Cardiac muscle cell (in vitro differentiated cells and primary cell): ENCODE measurements at places on chromosomes 3 and 15. TPM values are rescaled to one million over a fixed set of nuclear protein-coding genes. Genes with fewer than 3 reads are reported as not detected.

RTP1 gene
- not detected in 2 replicates for polyA plus RNA-seq

KCNH8 gene
- 0.19 TPM in 1 of 2 replicates, not detected in the other for polyA plus RNA-seq

DNA sequence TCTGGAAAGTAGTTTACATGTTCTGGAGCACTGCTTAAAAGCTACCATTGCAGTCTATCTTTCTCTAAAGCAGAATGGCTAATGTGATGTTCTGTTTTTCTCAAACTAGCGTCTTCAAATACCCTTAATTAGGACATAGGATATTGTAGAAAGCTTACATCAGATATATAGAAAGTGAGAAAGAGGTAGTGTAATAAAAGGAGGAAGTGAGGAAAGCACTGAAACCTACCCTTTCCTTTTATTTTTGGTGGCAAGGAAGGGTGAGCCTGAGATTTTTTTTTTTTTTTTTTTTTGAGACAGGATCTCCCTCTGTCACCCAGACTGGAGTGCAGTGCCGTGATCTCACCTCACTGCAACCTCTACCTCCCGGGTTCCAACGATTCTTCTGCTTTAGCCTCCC lies 9.4 kb downstream of the SENP2 start:
- no peak for DNase-seq

GRCh38 chr3:169686874-169687273 lies 23.4 kb upstream of the MECOM start:
- DNase-seq: no peak

DNA sequence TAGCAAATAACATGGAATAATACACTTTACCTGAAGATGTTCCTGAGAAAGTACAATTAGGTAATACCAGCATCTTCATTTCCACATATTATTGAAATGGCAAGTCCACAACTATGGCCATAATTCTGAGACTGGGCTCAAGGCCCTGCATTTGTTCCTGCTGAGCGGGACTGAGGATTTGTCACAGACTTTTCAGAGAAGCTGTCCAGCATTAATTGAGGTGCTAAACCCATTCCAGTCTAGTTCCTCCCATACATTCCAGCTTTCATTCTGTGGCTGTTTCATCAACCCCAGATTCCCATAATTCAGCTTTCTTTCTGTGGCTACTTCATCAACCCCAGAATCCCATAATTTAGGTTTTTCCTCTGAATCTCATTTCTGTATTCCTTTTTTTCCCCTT lies 293.4 kb upstream of the GBE1 start:
- DNase-seq: no peak

- no peak for DNase-seq
Observed at GRCh38 chr3:43207628-43208085, 78.7 kb upstream of the SNRK start.

GRCh38 chr3:85455561-85456200 lies 496.9 kb downstream of the CADM2 start:
- no peak for DNase-seq

GRCh38 chr15:62026487-62027262 lies 33.6 kb downstream of the VPS13C start:
- DNase-seq: no peak
